CD4-positive, alpha-beta T cell treated with Interleukin-2 at 100 ng/mL for 4 hours (primary cell): ENCODE measurements at places on chromosomes 5 and 9.
A peak's percentile ranks its signal among the peaks of the same experiment; 100 is the strongest.

DNA sequence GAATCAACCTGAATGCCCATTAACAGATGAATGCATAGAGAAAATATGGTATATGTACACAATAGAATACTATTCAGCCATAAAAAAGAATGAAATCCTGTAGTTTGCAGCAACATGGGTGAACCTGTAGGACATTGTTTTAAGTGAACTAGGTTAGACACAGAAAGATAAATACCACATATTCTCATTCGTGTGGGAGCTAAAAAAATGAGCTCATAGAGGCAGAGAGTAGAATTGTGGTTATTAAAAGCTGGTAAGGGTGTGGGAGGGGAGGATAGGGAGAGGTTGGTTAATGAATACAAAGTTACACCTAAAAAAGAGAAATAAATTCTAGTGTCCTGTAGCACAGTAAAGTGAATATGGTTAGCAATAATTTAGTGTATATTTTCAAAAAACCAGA lies 23.5 kb downstream of the PTTG1 start:
- no peak for DNase-seq

GRCh38 chr5:154356020-154356655 lies 89.7 kb upstream of the SAP30L start:
- DNase-seq: no peak

DNA sequence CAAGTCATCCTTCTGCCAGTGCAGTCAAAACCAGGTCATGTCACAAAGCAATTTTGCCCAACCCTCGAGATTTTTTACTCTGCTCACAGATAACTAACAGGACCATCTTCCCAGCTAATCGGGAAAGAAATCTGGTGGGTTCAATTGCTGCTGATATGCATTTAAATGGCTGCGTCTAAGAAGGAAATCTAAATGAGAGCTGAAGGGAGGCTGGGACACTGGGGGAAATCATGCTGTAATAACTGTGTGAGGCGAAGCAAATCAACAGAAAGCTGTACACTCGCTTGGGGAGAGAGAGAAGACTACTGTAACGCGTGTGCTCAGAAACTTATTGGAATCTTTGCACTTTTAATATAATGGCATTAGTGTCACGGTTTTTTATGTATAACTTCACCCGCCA lies 535.0 kb downstream of the CDK5RAP2 start:
- DNase-seq: no peak

DNA sequence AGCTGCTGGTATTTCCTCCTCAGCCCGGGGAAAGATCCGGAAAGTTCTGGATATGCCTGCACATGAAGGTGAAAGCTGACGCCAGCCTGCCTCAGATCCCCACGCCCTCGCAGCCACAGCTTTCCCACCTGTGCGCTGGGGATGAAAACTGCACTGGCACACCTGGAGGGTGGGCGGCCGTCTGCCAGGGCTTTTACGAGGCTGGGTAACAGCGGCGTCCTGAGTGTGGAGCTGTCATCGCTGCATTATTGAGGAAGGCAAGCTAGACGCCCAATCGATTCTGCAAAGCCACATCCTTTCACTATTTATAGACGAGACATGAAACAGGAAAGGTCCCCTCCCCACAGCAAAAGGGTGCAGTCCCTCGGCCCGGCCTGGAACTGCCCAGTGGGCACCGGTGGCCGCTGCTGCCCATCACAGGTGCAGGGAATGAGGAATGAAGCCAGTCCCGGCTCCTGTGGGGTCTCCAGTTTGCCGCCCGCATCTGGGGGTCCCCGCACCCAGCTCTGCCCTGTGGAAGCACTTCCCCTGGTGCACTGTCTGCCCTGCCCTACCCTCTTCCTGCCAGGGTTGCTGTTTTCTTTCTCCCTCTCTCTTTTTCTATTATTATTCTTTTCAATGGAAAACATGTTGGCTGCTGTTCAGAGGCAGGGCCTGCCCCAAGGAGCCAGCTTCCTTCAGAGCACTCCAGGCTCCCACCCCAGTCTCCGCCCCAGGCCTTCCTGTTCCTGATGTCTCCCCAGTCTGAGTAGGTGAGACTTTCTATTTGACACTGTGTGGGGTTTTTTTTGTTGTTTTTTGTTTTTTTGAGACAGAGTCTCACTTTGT lies 7.0 kb downstream of the NOTCH1 start:
- peak; percentile 62 for DNase-seq

DNA sequence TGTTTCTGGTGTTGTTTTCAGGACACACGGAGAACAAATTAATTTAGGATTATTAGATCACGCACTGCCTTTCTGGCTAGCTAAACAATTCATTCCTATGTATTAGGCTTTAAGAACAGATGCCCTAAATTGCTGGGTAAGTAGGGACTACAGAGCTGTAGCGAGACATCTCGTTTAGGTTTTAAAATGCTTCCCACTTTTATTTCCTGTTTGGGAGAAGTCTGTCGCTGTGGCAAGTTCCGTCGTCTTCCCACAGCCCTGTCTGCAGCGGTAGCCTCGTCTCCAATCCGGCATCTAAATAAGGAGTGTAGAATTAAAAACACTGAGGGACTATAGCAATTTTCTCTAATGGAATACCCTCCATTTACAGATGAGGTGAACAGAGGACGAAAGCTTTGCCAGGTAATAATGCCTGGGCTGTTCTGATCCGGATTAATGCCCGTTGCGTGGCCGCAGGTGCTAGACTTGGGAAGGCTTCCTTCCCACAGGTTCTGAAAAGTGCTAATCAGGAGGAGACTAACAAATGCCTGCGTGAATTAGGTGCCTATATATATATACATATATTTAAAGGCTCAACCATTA lies 1.3 kb upstream of the TRIM36 start:
- no peak for DNase-seq

DNA sequence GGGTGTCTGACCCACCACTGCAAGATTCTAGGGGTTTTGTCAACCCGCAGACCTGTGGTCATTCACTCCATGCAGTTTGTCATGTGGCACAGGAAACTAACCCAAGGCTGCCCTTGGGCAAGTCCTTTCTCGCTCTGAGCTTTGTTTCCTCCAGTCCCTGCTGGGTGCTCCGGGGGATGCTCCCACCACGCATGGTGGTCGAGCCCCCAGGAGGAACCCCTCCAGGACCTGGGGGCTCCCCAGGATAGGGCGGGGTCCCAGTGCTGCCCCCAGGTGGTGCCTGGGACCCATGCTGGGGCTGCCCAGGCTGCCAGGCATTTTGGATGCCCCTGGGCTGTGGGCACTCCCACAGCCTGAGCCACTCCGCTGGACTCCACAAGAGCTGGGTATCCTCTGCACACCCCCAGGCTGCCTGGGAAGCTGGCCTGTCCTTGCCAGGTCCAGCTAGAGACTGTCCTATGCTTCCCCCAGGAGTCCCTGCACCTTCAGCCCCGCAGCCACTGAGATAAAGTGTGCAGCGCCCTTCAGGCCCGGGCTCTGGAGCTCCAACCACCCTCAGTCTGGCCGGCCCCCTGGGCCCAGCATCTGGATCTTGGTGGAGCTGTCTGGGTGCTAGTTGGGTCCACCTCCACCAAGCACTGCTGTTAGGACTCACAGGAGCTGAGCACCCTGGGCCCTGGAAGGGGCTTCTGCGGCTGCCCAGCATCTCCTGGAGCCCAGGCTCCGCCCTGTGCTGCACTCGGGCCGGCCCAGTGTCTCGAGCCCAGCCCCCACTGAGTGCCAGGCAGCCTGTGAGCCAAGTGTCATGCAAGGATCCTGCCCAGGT lies 104.3 kb downstream of the PHF2 start:
- DNase-seq: no peak

DNA sequence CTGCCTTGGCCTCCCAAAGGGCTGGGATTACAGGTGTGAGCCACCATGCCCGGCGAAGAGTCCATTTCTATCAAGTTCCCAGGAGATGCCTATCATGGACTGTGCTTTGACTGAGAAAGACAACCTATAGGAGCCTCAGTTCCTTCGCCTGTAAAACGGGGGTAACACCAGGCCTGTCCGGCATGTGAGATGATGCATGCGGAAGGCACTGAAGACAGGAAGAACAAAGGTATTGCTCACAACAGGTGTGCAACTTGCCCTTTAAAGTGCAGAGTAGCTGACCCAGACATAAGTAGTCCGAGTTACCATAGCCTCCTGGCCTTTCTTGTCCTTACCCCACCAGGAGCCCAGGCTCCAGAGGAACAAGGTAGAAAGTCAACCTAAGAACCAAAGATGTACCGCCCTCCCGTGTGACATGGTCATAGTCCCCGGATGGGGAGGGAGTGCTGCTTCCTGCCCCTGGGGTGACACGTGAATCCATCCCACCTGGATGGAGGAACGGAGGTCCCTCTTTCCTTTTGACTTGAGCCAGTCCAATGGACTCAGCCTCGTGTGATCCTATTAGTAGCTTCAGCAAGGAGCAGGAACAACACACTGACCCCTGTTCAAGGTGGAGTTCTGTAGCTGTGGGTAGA lies 60.3 kb downstream of the HSPA4 start:
- no peak for DNase-seq

GRCh38 chr9:72952381-72952690 lies 517 bp downstream of the ALDH1A1 start:
- DNase-seq: no peak

DNA sequence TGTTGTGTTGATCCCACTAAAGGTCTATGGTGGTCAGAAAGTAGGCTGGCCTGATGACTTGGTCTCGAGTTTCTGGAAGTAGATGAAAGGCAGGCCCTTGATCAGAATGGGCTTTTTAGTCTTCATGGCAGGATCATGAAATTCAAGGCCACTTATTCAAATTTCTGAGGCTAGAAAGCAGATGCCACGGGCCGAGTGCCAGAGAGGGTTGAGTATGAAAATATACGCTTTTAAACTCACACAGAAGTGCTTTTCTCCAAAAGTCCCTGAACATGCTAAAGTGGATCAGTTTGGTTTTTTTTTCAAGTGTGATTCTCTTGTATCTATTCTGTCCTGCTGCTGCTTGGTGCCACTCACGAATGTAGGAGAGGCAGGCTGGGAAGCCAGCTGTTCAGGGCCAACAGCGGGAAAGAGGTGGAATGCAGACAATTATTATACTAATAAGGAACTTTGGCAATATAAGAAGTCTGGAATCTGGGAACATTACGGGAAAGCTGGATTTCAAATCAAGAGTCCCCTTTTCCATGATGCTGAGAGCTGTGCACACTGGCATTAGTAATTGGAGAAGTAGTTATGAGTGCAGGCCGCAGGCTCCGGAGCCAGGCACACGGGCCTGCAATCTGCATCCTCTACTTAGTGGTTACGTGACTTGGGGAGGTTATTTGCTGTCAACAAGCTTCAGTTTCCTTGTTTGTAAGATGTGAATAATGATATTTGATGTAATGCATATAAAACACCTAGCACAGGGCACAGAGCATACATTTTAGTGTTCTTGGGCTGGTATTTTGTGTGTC lies 95.8 kb downstream of the LMNB1 start:
- no peak for DNase-seq

GRCh38 chr5:111694133-111694532 lies 62.9 kb downstream of the NREP start:
- DNase-seq: no peak

- no peak for DNase-seq
Observed at GRCh38 chr9:4797854-4798150, 5.1 kb downstream of the RCL1 start.

GRCh38 chr9:130542457-130543228 lies 36.7 kb upstream of the FUBP3 start:
- no peak for DNase-seq

DNA sequence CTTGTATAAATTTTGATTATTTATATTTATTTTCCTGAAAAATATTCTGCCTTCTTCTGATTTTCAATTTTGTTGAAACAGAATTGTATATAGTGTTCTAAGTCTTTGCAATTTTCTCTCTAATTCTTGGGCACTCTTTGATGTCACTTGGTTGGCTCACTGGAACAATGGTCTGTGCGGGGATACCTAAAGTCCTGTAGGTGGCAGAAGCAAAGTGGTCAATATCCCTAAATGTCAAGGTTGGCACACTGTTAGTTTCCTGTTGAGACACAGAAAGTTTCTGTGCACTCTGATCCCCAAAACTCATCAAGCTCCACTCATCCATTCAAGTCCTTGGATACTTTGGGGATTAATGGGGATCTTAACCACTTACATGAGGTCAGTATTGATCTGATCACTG lies 480.8 kb upstream of the CCNG1 start:
- DNase-seq: no peak

DNA sequence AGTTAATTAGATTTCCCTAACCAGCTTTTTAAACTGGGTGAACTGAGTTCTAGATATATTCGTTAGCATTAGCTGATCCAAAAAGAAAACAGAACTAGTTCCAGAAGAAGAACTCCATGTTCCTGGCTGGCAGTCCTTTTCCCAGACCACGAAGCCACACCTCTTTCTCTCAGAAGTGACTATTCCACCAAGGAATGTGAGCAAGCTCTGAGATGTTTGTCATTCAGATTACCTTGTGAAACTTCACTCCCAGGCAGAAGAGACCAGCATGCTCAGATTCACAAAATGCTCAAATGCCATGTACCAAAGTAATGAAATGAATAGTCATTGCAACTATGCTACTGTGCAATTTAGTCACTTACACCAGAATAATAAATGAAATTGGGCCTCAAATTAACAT lies 4.4 kb upstream of the SSBP2 start:
- DNase-seq: no peak

- no peak for DNase-seq
Observed at GRCh38 chr9:125990793-125991220, 243.6 kb downstream of the PBX3 start.

DNA sequence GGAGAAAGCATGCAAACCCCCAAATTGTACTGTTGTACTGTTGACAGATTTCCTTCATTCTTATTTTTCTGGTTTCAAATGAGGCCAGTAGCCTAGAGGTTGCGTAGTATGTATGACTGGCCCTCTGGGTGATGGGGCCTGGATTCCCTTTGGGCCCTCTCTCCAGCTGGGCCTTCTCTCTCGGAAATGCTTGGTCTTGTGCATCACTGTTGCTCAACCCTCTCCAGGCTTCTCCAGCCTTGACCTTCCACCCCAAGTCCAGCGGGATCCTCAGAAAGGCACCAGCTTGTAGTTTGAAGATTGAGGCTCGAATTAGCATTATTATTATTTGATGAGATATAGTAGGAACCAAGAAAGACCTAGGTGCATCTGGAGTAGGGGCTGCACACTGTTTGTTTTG lies 87.0 kb downstream of the ANGPTL2 start:
- no peak for DNase-seq

GRCh38 chr9:117081641-117082317 lies 333.1 kb downstream of the ASTN2 start:
- no peak for DNase-seq

DNA sequence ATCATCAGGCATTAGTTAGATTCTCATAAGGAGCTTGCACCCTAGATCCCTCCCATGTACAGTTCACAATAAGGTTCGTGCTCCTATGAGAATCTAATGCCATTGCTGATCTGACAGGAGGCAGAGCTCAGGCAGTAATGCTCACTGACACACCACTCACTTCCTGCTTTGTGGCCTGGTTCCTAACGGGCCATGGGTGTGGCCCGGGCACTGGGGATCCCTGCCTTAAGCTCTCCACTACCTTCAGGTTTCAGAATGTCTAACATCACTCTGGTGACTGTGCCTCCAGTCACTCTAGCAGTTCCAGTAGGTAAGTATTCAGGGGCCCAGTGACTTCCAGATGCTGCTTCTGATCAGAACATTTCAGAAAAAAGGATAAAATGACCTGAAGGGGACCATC lies 152.4 kb downstream of the LRRC70 start:
- DNase-seq: no peak
